CD4-positive, CD25-positive, alpha-beta regulatory T cell (primary cell): ENCODE measurements at places on chromosomes 2 and 18.

- DNase-seq: peak; percentile 66
Observed at GRCh38 chr2:86078774-86079545, 26.7 kb downstream of the POLR1A start.

- no peak for DNase-seq
Observed at GRCh38 chr2:218478544-218478943, 59.6 kb downstream of the VIL1 start.

- no peak for DNase-seq
Observed at GRCh38 chr2:127953849-127954248, 68.1 kb upstream of the AMMECR1L start.

GRCh38 chr18:23994361-23994902 lies 20.1 kb upstream of the TTC39C start:
- peak; percentile 59 for DNase-seq

- DNase-seq: no peak
Observed at GRCh38 chr2:178908810-178909209, 101.6 kb upstream of the TTN start.

- DNase-seq: no peak
Observed at GRCh38 chr2:102505290-102505689, 32.3 kb downstream of the SLC9A4 start.

DNA sequence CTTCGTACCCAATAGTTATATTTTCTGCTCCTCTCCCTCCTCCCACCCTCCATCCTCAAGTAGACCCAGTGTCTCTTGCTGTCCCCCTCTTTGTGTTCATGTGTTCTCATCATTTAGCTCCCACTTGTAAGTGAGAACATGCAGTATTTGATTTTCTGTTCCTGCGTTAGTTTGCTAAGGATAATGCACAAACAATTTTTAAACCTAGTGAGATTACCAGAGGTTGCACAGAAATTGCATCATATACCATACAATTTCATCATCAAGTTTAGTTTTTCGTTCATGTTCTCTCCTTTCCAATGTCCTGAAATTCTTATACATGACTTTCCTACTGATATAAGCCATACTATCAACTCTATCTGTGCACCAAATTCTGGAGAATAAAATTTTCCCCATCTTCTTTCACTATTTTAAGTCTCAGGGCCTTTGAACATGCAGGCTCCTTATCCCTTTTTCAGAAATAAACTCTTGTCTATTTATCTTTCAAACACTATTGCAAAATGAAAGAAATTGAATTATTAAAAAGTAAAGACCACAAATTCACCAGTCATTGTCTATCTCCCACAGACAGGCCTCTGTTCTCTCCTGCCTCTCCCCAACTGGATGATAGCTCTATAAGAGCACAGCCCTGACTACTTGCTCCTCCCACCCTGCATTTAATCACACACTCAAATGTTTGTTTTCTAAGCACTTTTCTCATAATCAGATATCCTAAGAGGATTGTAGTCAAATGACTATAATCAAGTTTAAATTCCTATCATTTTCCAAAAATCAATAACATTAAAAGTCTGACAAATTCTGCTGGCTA lies 27.2 kb upstream of the B4GALT6 start:
- DNase-seq: no peak

DNA sequence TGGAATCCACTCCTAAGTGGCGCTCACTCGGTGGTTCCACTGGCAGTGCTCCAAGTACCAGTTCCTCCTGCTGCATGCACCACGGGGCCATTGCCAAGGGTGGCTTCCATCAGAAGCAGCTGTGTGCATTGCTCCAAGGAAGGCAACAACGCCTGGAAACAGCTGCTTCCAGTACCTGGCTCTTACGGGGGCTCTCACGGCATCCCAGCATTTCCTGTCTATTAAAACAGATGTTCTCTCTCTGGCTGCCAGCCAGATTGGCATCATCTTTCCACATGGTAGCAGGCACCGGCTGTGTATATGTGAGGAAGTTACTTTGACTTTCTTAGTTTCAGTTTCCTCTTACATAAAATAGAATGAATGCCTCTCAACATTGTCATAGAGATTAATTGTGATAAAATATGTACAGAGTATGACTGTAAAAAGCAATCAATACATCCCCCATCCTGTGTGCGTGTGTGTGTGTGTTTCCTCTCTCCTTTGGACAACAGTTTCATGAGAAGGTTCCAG lies 84.9 kb downstream of the CMPK2 start:
- DNase-seq: no peak

GRCh38 chr2:108917526-108917925 lies 71.5 kb downstream of the EDAR start:
- DNase-seq: no peak
